ENCODE measurements at places on chromosomes 5 and 9. TPM values are rescaled to one million over a fixed set of nuclear protein-coding genes. Genes with fewer than 3 reads are reported as not detected.

DNA sequence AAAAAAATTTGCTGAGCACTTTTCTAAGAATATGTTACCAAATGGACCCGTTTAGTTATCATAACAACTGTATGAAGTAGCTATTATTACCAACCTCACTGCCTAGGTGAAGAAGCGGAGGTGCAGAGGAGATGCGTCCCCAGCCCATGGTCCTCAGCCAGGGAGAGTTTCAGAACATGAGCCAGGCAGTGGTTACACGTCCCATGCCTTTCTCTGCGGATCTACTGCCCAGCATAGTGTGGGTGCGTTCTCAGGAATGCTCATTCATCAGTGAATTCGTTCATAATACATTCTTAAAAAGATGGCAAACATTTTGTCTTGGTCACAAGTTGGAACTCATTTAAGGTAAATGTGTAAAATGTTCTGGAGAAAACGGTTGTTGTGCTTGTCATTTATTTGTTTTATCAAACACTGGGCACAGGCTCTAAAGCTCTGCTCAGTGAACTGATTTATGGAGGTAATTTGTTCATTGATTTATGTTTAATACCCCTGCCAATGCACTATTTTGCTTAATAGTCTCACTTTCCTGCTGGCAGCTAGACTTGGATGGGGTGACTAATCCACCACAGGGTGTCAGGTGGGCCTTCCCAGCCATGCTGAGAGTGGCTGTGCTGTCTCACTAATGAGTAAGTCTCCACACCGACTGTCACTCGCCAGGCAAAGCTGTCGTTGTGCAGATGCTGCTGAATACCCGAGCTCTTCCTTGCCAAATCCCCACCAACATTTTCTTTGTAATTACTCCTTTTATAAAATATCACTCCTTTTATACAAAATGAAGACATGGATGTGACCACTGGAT is 248.8 kb downstream of the TENT4A start:
- DNase-seq: no peak

GRCh38 chr5:2607598-2607997 is 143.9 kb downstream of the IRX2 start:
- no peak for DNase-seq

DNA sequence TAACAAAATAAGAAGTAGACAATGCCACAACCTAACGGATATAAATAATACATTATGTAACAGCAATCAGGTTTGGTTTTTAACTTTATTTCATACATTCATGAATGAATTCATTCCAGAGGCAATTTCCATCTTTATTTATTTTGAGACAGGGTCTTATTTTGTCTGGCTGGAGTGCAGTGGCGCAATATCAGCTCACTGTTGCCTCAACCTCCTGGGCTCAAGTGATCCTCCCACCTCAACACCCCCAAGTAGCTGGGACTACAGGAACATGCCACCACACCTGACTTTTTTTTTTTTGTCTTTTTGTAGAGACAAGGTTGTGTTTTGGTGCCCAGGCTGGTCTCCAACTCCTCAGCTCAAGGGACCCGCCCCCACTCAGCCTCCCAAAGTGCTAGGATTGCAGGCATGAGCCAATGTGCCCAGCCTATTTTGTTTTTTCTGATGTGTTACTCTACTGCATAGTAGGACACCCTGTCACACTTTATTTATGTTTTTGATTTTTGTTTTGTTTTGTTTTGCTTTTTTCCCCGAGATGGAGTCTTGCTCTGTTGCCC is 26.3 kb upstream of the C5orf24 start:
- no peak for DNase-seq

DNA sequence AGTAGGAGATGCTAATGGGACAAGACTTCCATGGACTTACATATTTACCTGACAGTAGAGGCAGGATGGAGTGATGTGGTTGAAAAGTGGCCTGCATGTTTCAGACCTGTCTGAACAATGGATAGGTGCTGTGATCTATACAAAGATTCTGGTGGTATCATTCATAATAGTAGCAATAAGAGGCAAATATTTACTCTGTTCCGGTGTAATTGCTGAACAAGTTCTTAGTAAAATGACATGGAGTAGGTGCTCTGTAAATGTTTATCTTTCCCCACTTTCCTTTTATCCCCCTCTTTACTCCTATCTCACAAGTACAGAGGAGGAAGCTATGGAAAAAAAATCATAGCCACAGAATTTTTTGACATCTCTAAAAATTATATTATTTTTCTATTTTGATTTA is 159.0 kb upstream of the SLC12A2 start:
- DNase-seq: no peak

DNA sequence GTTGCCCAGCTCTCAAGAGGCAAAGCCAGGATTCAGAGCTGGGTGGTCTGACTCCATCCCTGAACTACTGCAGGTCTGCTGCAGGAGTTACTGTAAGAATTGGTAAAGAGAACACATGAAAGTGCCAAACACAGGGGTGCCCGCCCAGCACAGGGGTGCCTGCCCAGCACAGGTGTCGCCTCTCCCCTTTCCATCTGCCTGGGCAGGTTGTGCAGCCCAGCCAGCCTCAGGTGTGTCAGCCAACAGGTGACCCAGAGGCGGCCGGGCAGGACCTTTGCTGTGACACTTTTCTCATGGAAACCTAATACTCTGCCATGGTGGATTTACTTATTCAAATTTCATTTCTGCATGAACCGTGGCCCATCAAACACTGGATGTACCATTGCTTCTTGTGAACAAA is 289.7 kb upstream of the IRX4 start:
- no peak for DNase-seq

DNA sequence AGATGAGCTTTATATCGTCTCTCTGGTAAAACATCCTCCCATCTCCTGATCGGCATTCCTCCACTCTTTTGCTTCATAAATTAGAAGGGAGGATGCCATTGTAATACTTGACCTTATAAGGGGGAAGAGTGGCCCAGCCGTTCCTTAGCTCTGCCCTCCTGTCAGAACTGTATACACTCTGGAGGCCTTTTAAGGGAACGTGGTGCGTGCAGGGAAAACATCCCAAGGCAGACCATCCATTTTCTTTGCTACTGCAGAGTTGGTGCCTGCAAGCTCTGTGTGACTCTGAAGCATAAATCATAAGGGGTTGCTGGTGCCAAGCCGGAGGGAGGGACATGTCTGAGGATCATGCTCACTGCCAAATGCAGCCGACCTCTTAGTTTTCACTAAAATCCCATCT is 90.4 kb downstream of the PGM5 start:
- DNase-seq: no peak

GRCh38 chr9:133221177-133221809 is 12.2 kb upstream of the OBP2B start:
- peak; percentile 13 for DNase-seq

GRCh38 chr9:87613265-87614111 is 112.4 kb upstream of the CTSL start:
- no peak for DNase-seq

- no peak for DNase-seq
Measured at GRCh38 chr9:107906074-107906473, 416.5 kb upstream of the KLF4 start.

- DNase-seq: no peak
Measured at GRCh38 chr5:166493612-166494011, 1797.8 kb upstream of the WWC1 start.

DNA sequence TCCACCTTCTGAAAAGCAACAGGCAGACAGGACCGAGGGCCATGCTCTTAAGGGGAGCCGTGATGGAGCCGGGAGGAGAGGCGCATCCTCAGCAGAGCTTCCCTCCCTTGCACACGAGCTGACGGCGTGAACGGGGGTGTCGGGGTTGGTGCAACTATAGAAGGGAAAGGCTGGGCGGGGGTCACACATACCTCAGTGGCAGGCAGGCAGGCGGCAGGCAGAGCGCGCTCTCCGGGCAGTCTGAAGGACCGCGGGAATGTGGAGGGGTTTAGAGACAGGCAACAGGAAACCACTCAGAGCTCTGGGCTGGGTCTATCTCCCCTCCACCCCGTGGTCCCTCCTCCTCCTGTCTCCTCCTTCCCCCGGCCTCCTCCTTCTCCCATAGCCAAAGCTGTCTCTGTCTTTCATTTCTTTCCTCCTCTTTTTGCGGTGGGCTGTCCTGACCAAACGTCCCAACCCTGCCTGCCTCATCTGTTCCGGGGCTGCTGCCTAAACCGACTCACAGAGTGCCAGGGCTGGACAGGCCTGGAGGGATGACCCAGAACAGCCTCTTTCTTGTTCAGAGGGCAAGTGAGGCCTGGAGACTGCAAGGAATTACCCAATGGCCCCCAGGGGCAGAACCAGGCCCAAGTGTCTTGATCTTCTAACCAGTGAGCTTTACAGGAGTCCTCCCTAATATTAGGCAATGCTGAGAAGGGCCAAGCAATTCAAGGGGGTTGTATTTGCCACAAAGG is at the start of gene SPARC:
Gene SPARC, minus strand, starts transcription at position 242 of the 734 bp plus-strand sequence. CDS start 10,727 bp downstream, outside the sequence.
- DNase-seq: no peak

GRCh38 chr9:135246248-135247205 is 159.1 kb downstream of the OLFM1 start:
- no peak for DNase-seq

- no peak for DNase-seq
Measured at GRCh38 chr5:17070647-17071046, 134.6 kb upstream of the MYO10 start.

DNA sequence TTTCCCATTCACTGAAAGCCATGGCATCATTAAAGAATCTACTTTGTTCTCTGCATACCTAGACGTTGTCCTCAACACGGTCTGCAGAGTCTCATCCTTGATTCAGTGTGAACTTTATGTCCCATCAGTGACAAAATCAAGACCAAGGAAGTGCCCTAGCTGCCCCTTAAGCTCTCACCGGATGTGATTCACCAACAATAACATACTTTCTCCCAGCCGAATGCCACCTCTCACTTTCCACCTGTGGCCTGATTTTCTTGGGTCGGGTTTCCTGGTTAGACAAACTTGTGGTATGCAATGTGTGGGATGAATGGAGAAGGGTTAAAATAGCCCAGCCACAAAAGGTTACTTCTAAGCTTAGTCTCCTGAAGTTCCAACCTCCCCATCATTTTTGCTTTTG is 145.3 kb upstream of the PAPPA start:
- no peak for DNase-seq

GRCh38 chr5:1772634-1773033 is 27.0 kb downstream of the MRPL36 start:
- no peak for DNase-seq

- DNase-seq: no peak
Measured at GRCh38 chr9:68428481-68428880, 72.1 kb downstream of the PGM5 start.

DNA sequence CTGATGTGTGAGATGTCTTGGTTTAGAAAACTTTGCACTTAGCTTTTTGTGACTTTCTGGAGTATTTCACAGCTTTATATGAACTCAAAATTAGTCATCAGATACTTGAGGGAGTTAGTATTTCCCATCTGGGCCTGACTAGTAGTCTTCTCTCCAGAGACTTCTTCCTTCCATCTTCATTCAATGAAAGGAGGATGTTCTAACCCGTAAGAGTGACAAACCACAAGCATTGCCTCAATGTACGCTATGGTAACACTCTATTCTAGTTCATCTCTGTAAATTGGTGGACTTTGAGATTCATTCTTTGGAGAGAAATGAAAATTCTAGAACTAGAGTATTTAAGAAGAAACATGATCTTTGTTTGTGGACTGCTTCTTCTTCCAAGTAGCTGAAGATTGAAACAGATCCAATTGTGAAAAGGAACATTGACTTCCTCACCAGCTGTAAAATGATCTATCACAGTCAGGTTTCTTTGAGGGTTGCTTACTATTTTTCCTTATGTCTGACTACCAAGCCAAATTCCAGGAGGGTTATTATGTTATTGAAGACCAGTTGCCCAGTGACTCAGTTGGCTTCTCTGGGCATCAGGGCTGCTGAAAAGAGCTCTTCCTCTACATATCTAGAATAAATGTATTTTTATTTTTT is 157.6 kb downstream of the SLC12A2 start:
- no peak for DNase-seq

- no peak for DNase-seq
Measured at GRCh38 chr5:111043712-111044506, 27.6 kb upstream of the TSLP start.

KCNV2 gene
- not detected for total RNA-seq

SLC1A3 gene
- 0.49 TPM for total RNA-seq

SLC34A1 gene
- total RNA-seq: 0.07 TPM

TRPM6 gene
- total RNA-seq: not detected

ZNF366 gene
- total RNA-seq: not detected

GCNT4 gene
- total RNA-seq: 2.8 TPM

FAM163B gene
- not detected for total RNA-seq

SLC23A1 gene
- total RNA-seq: 2.3 TPM

MYMK gene
- not detected for total RNA-seq

RRAGA gene
- 52.8 TPM for total RNA-seq

IL7R gene
- total RNA-seq: 309 TPM

CPEB4 gene
- total RNA-seq: 11.8 TPM

SPARC gene
- 0.91 TPM for total RNA-seq

SIGMAR1 gene
- 63.6 TPM for total RNA-seq

ACTL7A gene
- not detected for total RNA-seq

GPR107 gene
- 23.1 TPM for total RNA-seq

HAPLN1 gene
- not detected for total RNA-seq

SPINK7 gene
- not detected for total RNA-seq
